ENCODE measurements at places on chromosomes 2 and 18. TPM values are rescaled to one million over a fixed set of nuclear protein-coding genes. Genes with fewer than 3 reads are reported as not detected.

The ANKRD30B gene
- total RNA-seq = not detected

The SERPINB3 gene
- not detected for total RNA-seq

DNA sequence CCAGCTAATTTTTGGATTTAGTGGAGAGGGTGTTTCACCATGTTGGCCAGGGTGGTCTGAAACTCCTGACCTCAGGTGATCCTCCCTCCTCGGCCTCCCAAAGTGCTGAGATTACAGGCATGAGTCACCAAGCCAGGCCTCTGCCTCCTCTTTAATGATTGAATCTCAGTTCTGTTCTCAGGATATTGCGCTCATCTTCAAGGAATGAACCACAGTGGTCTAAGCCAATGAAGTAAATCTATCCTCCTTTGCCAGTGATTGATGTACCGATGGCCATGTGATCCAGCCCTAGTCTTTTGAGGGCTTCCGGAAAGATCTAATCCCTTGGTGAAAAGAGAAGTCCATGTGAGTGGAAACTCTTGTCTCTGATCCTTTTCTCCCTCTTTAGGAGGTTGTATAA, 48.6 kb downstream of the POLE4 start:
- H3K4me1 ChIP-seq = no peaks in the 10 kb centered on the region
- H3K27ac ChIP-seq = no peak overlapping the region
- no peak overlapping the region for H3K4me3 ChIP-seq
- no peaks in the 10 kb centered on the region for H3K27me3 ChIP-seq

- H3K27me3 ChIP-seq = no peaks in the 10 kb centered on the region
- no peak for DNase-seq
- peak overlapping the region; percentile 92 for H3K27ac ChIP-seq
- H3K4me1 ChIP-seq = peaks cover 53% of the 10 kb centered on the region
- no peaks in the 10 kb centered on the region for H3K36me3 ChIP-seq
- H3K4me3 ChIP-seq = no peak overlapping the region
Observed at GRCh38 chr2:127408807-127409099, 9.5 kb upstream of the PROC start.

GRCh38 chr2:237230355-237230754, 144.7 kb downstream of the COPS8 start:
- no peaks in the 10 kb centered on the region for H3K27me3 ChIP-seq
- H3K36me3 ChIP-seq = no peaks in the 10 kb centered on the region
- no peak overlapping the region for H3K4me3 ChIP-seq

All from upper lobe of left lung (tissue), 6 donors.